Tracheal epithelial cell (primary cell): ENCODE measurements at places on chromosomes 12 and 14. TPM values are rescaled to one million over a fixed set of nuclear protein-coding genes. Genes with fewer than 3 reads are reported as not detected.

SLC4A8 gene
- total RNA-seq: 0.43 and 0.48 TPM in 2 replicates

NYNRIN gene
- 7.0 and 8.4 TPM in 2 replicates for total RNA-seq

LGALS3 gene
- total RNA-seq: 177 and 214 TPM in 2 replicates

SINHCAF gene
- 229 and 342 TPM in 2 replicates for total RNA-seq

MTA1 gene
- total RNA-seq: 32.5 and 33.2 TPM in 2 replicates
